HT-29 (cell line): ENCODE measurements at places on chromosomes 4 and X. TPM values are rescaled to one million over a fixed set of nuclear protein-coding genes. Genes with fewer than 3 reads are reported as not detected.

TLR3 gene
- total RNA-seq: 1.9 and 2.3 TPM in 2 replicates

CCKAR gene
- total RNA-seq: not detected in 2 replicates

PAGE2 gene
- not detected in 2 replicates for total RNA-seq

CCNB3 gene
- 0.10 and 0.94 TPM in 2 replicates for total RNA-seq

F11 gene
- not detected in 2 replicates for total RNA-seq

COQ2 gene
- total RNA-seq: 14.6 and 19.3 TPM in 2 replicates

FOXR2 gene
- total RNA-seq: not detected in 2 replicates

GIMD1 gene
- total RNA-seq: not detected in 2 replicates

IRS4 gene
- total RNA-seq: not detected in 2 replicates

MAGEC1 gene
- total RNA-seq: not detected in 2 replicates

GABRE gene
- 36.9 and 54.4 TPM in 2 replicates for total RNA-seq

PSAPL1 gene
- total RNA-seq: not detected in 2 replicates

PI4K2B gene
- 14.0 and 14.4 TPM in 2 replicates for total RNA-seq

IL3RA gene
- total RNA-seq: not detected in 2 replicates

TRAPPC2 gene
- total RNA-seq: 6.7 and 8.9 TPM in 2 replicates

IL2 gene
- not detected in 2 replicates for total RNA-seq

PRDM5 gene
- 7.8 and 8.1 TPM in 2 replicates for total RNA-seq

MEPE gene
- total RNA-seq: not detected in 2 replicates

LRCH2 gene
- not detected in 2 replicates for total RNA-seq

RPA4 gene
- total RNA-seq: 1.1 and 1.9 TPM in 2 replicates

TRIML2 gene
- total RNA-seq: not detected in 2 replicates

TEX13D gene
- total RNA-seq: not detected in 2 replicates

UGT2B15 gene
- total RNA-seq: 0.28 TPM in 1 of 2 replicates, not detected in the other

PAGE2B gene
- not detected in 2 replicates for total RNA-seq

TLL1 gene
- total RNA-seq: not detected in 2 replicates

ESX1 gene
- not detected in 2 replicates for total RNA-seq

NAA11 gene
- total RNA-seq: not detected in 2 replicates

LUZP4 gene
- total RNA-seq: not detected in 2 replicates

TMEM150C gene
- not detected in 2 replicates for total RNA-seq

PDGFC gene
- total RNA-seq: 15.4 and 17.0 TPM in 2 replicates

GLRA3 gene
- total RNA-seq: not detected in 2 replicates

ZCCHC4 gene
- total RNA-seq: 4.3 and 5.7 TPM in 2 replicates

WDR17 gene
- not detected in 2 replicates for total RNA-seq

PRDM8 gene
- total RNA-seq: 5.7 and 7.0 TPM in 2 replicates

PPP1R3F gene
- total RNA-seq: 7.2 and 7.3 TPM in 2 replicates

TDO2 gene
- 0.13 and 0.64 TPM in 2 replicates for total RNA-seq

APOOL gene
- 3.1 and 4.2 TPM in 2 replicates for total RNA-seq

KLHL2 gene
- 10.0 and 11.9 TPM in 2 replicates for total RNA-seq

HSFX1 gene
- 0.26 and 0.86 TPM in 2 replicates for total RNA-seq

MAGEA9B gene
- total RNA-seq: not detected in 2 replicates

CLTRN gene
- total RNA-seq: 0.13 TPM in 1 of 2 replicates, not detected in the other

PAGE3 gene
- not detected in 2 replicates for total RNA-seq

HMGB2 gene
- 113 and 133 TPM in 2 replicates for total RNA-seq
